Activated naive CD4-positive, alpha-beta T cell treated with anti-CD3 and anti-CD28 coated beads, Interleukin-2, amount 50 U/mL, for 72 hours (primary cell): ENCODE measurements at places on chromosomes 1 and 21.

DNA sequence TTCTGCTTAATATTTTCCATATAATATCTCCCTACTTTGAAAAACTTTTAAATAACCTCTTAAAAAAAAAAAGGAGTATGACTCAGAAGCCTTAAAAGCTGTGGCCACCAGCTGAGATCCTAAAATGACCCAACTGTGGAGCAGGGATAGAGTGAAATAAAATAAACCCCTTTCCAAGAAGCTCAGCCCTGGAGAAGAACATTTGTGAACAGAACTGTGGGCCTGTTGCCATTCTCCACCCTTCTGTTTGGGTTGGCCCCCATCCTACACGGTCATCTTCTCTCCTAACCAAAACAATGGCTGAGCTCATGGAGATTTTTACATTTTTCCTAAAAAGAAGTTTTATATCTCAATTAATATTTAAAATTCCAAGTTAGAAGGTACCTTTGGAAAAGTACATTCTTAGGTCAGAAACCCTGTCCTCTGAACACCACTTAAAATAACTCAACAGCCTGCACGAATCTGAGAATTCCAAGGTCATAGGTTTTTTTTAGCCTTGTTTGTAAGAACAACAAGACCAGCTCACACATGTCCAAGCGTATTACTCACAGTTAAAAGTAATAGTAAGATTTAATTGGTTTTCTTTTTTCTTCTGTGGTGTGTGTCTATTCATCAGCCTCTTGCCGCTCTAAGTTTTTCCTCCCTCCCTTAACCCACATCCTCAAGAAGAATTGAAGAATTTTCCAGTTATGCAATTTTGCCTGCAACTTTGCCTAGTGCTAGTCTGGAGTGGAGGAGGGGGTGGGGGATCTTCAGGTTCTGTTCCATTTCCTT lies 107.7 kb upstream of the ERRFI1 start:
- DNase-seq: no peak

GRCh38 chr1:230822092-230822581 lies 46.2 kb downstream of the C1orf198 start:
- DNase-seq: no peak

GRCh38 chr1:157183870-157184269 lies 45.7 kb upstream of the ETV3 start:
- DNase-seq: no peak

GRCh38 chr21:45415943-45416611 lies 11.1 kb downstream of the COL18A1 start:
- DNase-seq: no peak

DNA sequence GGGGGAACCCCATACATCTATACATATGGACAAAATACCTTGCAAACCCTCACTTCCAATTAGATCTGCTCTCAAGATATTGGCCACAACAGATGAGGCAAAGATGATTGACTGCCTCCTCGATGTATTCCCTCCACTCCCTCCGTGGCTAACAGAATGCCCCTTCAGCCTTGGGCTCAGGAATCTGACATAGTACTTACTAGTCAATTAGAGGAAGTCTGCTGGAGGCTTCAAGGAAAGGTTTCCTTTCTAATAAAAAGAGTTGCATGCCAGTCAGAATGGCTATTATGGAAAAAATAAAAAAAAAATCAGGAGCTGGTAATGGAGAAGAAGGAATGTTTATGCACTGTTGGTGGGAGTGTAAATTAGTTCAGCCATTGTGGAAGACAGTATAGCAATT lies 90.4 kb upstream of the VAV3 start:
- no peak for DNase-seq

DNA sequence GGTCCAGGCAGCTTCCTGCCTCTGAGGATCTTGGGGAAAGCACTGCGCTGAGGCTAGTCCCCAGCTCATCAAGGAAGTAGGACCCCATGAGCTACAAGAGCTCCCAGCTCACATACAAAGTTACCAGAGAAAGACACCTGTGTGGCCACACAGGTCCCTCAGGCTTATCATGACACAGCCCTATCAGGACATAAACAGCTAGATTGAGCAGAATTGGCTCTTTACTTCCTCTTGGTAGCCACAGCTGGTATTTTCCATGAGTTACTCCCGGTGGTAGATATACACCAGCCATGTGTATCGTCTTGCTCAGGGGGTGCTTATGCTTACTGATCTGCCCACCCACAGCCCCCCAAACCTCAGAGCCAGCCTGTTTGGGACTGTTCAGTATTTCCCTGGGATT lies 1.2 kb downstream of the LENEP start:
- no peak for DNase-seq

DNA sequence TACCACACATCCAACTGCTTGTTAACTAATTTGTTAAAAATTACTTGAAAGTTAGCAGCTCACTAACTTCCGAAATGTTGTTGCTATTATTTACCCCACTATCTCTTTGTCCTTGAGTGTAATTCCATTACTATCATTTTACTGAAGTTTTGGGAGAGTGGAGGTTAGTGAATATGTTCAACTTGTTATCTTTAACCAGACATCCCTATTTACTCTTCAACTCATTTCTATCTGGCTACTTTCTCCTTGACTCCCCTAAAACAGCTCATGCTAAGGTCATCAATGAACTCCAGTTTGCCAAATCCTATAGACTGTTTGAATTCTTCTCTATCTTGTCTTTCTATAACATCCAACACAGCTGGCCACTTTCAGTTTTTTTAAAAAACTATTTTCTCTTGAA lies 4.3 kb upstream of the C1orf116 start:
- DNase-seq: no peak

- no peak for DNase-seq
Observed at GRCh38 chr1:39992234-39992633, 37.3 kb downstream of the MFSD2A start.

GRCh38 chr21:45158491-45159423 lies 84.4 kb downstream of the ADARB1 start:
- no peak for DNase-seq

GRCh38 chr1:219149009-219149577 lies 24.6 kb upstream of the LYPLAL1 start:
- no peak for DNase-seq

GRCh38 chr1:24714859-24715520 lies 30.3 kb upstream of the CLIC4 start:
- DNase-seq: no peak

- no peak for DNase-seq
Observed at GRCh38 chr1:208101661-208102431, 142.3 kb downstream of the PLXNA2 start.

DNA sequence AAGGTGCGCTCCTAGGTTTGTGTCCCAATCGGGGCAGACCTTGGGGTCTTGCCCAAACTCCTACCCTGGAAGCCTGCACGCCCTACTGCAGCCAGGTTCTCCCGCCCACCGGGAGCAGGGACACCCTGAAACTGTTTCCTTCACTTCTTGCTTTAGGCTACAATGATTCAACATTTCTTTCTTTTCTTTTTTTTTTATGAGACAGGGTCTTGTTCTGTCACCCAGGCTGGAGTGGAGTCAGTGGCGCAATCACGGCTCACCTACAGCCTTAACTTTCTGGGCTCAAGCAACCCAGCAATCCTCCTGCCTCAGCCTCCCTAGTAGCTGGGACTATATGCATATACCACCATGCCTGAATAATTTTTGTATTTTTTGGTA lies 75.8 kb downstream of the ITPKB start:
- DNase-seq: no peak

GRCh38 chr1:212754680-212755079 lies 36.9 kb downstream of the NSL1 start:
- DNase-seq: no peak
